NCI-H510A (cell line): ENCODE measurements at places on chromosomes 3 and 15.

DNA sequence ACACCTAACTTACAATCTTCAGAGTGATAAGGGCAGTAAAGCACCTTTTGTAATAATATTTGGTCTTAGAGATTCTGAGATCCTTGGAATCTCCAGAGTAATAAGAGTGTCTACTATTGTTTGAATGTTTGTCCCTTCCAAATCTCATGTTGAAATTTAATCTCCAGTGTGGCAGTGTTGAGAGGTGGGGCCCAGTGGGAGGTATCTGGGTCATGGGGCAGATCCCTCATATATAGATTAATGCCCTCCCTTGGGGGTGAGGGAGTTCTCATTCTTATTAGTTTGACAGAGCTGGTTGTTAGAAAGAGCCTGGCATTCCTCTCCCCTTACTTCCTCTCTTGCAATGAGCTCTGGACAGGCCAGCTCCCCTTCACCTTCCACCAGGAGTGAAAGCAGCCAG lies 16.0 kb downstream of the DZIP1L start:
- DNase-seq, result no peak

DNA sequence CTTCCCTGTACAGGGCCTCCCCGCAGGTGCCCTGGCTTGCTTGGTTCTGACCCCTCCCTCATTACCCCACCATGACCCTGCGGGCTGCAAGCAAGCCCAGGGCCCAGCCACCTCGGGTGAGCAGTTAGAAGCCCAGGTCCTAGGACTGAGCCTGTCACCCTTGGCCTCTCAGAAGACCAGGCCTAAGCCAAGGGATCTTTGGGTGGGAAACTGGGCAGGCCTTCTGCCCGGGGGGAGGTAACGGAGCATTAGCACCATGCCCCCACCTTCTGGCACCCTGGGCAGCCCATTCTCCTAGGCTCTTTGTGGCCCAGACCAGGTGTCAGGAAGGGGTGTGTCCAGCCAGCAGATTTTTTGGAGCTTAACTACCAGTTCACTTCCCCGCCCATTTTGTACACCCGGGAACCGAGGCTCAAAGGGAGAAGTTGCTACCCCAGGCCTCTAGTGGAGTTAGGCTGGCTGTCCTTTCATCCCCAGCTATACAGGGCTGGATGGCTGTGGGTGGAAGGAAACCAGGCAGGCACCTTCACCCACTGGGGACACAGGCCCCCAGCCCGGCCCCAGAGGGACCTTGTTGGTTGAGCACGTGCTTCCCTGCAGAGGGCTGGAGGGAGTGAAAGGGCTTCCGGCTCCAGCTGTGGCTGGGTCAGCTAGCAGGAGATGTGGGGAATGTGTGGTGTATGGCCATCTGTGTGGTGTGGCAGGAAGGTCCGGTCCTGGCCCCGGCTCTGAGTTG lies 1.4 kb downstream of the CSK start:
- DNase-seq, result no peak

DNA sequence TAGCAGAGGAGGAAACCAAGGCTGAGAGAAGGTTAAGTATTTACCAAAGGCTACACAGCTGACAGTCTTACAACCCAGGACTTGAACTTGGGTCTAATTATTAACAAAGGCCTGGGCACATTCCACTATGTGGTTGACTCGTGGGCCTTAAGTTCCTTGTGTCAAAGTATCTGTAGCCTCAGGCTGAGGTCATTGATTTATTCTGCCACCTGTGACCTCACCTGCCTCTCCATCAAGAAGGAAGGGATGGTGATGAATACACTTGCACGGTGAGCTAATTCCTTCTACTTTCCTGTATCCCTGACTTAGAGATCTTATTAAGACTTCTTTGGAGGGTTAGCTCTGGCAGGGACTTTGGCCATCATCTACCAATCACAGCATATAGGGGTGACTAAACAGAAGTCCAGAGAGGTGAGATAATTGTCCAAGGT lies 19.9 kb upstream of the LRRC58 start:
- no peak for DNase-seq

GRCh38 chr3:133455960-133456359 lies 56.1 kb downstream of the BFSP2 start:
- no peak for DNase-seq

DNA sequence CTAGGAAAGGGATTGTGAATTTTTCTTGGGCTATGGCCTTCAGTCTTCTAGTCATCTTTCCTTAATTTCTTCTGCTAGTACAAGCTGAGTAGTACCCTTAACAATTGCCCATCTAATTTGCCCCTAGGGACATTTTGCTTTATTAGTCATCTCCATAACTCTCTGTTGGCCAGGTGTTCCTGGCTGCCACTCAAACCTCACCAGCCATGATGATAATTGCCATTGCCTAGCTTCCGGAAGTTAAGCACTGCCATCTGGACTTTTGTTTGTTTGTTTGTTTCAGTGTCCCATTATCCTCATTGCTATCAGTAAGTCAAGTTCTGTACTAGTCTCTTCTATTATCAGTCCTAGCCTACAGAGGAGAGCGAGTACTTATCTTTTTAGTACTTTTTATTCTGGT lies 36.6 kb upstream of the UBL7 start:
- DNase-seq, result peak; percentile 11

GRCh38 chr15:65062726-65063125 lies 5.1 kb downstream of the RASL12 start:
- no peak for DNase-seq

DNA sequence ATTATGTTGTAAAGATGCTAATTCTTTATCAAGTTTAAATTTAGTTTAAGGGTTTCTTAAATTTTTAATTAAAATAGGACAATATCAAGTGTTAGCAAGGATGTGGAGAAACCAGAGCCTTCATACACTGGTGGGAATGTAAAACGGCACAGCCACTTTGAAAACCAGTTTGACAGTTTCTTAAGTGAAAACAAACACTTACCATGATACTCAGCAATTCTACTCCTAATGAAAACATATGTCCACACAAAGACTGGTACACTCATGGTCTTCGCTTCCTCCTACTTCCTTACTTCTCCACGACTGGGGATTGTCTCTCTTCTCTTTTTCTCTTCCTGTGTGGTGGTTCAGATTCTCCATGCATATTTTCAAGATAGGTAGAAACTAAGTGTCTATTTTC lies 9.2 kb downstream of the SKIC8 start:
- no peak for DNase-seq

DNA sequence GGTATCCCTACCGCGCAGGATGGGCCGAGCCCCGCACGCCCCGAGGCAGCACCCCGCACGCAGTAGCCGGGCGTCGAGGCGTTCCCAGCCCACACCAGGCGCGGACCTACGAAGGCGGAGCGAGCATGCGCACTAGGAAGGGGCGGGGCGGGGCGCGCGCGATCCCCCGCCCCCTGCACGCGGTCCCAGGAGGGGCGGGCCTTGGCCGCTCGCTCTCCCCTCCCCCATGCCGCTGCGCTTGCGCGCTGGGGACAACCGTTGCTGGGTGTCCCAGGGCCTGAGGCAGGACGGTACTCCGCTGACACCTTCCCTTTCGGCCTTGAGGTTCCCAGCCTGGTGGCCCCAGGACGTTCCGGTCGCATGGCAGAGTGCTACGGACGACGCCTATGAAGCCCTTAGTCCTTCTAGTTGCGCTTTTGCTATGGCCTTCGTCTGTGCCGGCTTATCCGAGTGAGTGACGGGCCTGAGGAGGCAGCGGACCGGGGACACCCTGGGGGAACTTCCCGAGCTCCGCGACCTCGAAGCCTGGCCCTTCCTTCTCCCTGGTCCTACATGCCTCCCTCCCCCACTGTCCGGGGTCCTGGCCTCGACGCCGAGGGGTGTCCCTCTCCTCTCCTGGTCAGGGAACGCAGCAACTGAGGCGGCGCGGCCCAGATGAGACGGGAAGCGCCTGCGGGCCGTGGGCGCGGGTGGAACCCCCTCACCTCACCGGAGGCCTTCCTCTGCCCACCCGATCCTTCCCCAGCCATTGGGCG lies at the start of gene SPESP1:
TSS of gene SPESP1 (plus strand) at position 258 of the 755 bp plus-strand sequence. CDS start at position 387, 129 bp downstream.
- DNase-seq, result no peak

DNA sequence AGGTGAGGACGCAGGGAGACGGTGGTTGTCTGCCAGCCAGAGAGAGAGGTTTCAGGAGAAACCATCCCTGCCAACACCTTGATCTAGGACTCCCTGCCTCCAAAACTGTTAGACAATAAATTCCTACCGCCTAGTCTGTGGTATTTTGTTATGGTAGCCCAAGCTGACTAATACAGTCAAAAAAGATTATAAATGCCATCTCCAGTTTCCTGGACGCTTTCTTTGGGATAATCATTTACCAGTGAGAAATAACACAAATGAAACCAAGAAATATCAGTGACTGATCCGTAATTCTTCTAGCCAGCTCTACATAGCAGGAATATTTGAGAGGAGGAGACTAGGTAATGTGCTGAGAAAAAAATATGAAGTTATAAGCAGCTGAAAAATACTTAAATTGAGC lies 707.8 kb upstream of the LMCD1 start:
- DNase-seq, result no peak

- no peak for DNase-seq
Observed at GRCh38 chr15:85598219-85598618, 196.5 kb downstream of the KLHL25 start.

DNA sequence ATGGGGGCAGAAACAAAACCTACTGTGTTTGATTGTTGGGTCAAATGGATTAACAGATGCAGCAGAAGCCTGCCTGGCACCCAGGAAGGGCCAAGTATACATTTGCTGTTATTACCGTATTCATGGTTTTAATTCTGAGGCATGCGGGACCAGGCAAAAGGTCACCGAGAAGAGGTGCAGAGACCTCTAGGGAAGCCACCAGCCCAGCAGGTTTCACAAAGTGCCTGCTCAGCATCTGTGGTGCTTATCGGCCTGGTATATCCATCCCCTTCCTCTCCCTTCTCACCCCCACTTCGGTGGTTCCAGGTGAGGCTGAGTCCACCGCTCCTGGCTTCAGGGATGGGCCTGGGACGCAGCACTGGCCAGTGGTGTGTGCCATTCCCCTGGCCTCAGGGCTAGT lies 13.1 kb downstream of the TPRA1 start:
- DNase-seq, result no peak

DNA sequence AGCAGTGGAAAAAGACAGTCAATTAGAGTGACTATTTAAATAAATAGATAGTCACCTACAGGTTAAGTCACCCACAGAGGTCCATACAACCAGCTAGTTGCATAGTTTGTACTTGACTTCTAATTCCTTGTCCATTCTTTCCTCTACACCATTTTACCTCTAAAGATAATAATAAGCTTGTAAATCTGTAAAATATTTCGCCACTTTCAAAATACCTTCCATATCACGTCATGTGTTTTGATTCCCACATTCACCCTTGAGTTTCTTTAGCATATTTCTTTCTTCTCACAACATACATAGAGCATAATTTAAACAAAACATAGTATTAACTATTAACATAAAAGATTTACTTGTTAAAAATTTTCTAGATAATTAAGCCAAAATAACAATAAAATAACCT lies 689.6 kb downstream of the MECOM start:
- no peak for DNase-seq

DNA sequence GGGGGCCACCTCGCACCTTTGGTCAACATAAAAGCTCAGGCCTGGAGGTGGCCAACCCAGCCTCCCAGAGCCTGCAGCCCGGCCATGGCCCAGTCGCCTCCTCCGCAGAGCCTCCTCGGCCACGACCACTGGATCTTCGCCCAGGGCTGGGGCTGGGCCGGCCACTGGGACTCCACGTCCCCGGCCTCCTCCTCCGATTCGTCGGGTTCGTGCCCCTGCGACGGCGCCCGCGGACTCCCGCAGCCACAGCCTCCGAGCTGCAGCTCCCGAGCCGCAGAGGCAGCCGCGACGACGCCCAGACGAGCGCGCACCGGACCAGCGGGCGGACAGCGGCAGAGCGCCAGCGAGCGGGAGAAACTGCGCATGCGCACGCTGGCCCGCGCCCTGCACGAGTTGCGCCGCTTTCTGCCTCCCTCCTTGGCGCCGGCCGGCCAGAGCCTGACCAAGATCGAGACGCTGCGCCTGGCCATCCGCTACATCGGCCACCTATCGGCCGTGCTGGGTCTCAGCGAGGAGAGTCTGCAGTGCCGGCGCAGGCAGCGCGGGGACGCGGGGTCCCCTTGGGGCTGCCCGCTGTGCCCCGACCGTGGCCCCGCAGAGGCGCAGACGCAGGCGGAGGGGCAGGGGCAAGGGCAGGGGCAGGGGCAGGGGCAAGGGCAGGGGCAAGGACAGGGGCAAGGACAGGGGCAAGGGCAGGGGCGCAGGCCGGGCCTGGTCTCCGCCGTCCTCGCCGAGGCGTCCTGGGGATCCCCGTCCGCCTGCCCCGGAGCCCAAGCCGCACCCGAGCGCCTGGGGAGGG lies at the start of gene MESP2:
TSS of gene MESP2 (plus strand) at position 59 of the 799 bp plus-strand sequence. CDS start at position 85, 26 bp downstream.
- DNase-seq, result peak; percentile 41

- DNase-seq, result no peak
Observed at GRCh38 chr15:80578871-80579270, 116.2 kb upstream of the ABHD17C start.

- DNase-seq, result no peak
Observed at GRCh38 chr3:114624571-114625181, 330.8 kb downstream of the TIGIT start.

DNA sequence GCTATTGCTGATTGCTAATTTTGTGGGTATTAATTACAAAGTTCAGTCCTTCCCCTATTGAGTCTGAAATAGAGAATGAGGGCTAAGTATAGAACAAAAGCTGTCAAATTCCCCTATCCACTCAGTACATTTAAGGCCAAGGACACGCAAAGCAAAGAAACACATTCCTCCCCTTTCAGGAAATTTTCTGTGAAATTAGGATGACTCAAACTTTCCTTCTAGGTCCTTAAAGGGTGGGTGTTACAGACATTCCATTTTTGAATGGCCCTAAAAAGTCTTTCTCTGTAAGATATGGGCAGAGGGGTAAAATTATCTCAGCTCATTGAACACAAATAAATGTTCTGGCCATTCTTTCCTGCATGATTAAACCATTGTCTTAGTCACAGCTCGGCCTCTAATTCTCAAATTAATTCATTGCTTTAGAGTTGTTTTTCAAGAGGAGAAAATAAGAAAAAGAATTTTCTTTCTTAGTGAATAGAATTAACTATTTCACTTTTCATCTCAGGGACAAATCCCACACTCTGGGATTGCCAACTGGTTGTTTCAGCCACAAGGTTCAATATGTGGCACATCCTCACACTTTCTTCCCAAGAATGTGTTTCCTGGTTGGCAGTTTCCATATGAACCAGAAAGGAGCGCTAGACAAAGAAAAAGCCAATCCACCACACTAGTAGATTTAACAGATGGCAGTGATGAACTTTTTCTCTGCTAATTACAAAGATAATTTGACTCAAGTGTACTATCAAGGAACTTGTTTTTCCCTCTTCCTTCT lies 424.1 kb downstream of the ZNF385D start:
- DNase-seq, result no peak

DNA sequence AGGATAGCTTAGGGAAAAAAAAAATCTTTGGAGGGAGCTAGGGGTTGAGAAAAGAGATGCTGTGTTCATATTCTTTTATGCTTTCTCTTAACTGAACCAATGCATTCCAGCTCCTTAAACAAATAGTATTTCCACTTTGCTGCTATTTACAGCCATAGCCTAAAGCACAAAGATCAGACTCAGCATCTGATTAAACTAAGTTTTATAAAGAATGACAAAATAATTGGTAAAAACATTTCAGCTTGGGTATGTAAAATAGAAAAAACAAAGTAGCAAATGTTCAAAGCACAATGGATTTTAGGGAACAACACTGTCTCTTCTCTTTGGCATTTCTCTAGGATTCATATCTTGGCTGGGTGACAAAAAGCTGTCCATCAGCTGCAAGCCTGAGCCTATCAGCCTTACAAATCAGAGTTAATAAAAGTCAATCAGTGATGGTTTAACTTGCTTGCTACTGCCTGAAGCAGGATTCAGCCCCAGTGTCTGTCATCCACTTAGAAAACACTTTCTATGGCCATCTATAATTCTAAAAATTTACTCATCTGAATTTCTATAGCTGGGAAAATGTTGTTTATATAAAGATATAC lies 232.1 kb upstream of the CDIN1 start:
- DNase-seq, result no peak
